ENCODE measurements at places on chromosomes 16 and 17.
A peak's percentile ranks its signal among the peaks of the same experiment; 100 is the strongest.

GRCh38 chr17:2150806-2151205 lies 95.9 kb downstream of the HIC1 start:
- no peak for DNase-seq

DNA sequence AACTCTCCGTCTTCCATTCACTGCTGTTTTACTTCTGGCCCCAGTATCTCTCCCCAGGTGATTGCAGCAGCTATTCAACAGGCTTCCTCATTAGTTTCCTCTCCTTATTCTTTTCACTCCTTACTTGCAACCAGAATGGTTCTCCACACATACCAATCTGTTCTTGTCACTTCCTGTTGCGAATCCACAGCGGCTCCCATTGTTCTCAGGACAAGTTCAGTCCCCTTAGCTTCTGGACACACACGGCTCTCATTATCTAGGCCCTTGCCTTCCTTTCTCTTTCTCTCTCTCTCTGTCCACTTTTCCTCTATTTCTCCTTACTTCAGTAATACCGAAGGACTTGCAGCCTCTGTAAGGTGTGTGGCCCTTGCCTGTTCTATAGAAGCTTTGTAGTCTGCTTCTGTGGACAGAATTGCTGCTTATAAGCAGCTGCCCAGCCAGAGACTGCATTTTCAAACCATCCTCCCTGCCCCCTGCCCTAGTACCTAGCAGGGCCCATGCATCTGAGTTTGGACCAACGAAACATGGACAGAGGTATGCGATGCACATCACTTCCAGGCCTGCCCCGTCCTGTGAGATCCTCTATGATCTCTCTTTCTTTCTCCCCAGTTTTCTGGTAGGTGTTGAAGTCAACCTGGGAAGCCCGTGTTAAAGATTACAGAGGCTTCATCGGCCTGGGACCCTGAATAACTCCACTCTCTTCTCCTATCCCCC lies 45.7 kb downstream of the VAT1L start:
- DNase-seq, result peak; percentile 6

GRCh38 chr16:74035816-74036215 lies 260.8 kb upstream of the PSMD7 start:
- DNase-seq, result peak; percentile 22

GRCh38 chr17:77441130-77441920 lies 300.6 kb downstream of the SEC14L1 start:
- DNase-seq, result no peak

- no peak for DNase-seq
Observed at GRCh38 chr17:2814049-2814448, 17.8 kb downstream of the RAP1GAP2 start.

Measured in Calu3 (cell line).